GM13977 (cell line): ENCODE measurements at places on chromosomes 2 and 18.

GRCh38 chr2:83196225-83196624 is 1262.9 kb downstream of the SUCLG1 start:
- no peak for DNase-seq

GRCh38 chr2:130335226-130335625 is 7.5 kb upstream of the IMP4 start:
- no peak for DNase-seq

DNA sequence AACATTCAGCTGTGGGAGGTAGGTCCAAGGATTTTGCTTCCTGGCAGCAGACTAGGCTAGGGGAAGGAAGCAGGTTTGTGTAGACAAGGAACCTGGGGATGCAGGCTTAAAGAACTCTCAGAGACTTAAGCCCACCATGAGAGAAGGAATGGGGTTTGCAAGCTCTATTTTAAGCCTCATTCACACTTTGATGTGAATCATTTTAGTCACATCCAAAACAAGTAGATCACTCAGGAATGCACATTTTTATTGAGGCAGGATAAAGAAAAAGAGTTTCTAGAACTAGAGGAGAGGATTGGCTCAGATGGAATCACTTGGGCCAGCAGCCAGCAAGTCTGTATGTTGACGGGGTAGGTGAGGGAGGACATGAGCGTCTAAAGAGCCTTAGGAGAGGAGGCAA is 3.3 kb upstream of the NAPG start:
- DNase-seq, result no peak

DNA sequence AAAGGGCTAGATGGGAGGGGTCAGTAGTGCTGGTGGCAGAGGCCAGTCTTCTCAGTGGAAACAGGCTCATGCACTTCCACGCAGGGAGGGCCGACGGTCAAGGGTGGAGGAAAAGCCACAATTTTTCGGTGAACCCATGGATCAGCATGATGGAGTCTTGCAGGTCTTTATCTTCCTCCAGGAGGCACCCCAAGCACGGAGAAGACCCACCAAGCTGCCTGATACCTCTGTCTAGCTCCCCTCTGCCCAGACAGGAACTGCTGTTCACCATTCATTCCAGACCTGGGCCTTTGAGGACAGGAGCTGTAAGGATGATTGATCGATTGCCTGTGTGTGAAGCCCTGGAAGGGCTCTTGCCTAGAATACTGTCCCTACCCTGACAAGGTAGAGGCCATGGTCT is 2.8 kb upstream of the LRRFIP1 start:
- DNase-seq, result peak; percentile 61

DNA sequence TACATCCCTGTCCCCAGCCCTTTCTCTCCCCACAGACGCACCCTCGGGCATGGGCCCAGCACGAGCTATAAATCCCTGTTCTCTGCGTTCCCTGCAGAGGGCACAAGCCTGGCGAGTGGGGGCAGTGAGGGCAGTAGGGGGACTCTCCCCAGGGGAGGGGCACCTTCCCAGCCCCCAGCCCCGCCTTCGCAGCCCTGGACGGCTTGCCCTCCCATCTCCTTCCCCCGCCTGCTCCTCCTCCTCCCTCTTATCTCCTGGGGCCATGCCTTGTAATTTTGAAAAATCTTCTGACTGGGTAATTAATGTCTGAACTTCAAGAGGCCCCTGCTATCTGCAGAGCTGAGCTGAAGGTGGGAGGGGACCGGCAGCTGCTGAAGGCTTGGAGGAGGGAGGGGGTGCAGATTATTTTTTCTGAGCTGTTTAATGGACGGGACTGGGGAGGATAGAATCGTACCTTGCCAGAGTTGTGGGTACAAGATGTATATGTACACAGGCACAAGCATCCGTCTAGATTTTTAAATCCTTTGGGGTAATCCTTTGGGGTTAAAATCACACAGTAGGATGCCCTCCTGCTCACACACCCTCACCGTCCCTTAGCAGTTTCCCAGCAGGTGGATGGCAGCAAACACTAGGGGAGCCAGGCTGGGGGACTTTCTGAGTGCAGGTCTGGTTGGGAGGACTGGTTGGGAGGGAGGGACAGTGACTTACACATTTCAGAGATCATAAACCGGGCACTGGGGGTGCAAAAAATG is 121.9 kb downstream of the SMAD7 start:
- no peak for DNase-seq

DNA sequence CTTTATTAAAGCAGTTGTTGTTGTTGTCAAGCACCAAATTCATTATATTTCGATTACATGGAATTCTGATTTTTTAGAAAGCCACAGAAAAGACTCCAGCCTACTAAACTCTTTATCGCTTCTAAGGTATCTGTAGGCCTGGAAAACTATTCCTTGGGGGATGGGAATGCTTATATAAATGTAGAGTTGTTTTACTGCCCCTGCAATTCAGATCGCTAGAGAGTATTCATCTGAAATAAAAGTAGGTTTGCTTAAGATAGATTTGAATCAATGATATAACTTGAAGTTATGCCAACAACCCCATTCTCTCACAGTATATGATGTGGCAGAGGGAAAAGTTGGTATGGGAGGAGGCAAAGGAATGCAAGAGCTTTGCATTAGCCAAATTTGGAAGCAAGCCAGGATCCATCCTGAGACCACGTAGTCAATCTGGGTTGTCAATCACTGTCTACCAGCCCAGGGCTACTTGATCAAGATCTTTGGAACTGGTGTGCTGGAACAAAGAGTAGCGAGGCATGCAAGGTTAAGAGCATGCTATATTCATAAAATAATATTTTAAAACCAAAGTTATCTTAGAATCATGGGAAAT is 95.9 kb downstream of the LYPD6B start:
- no peak for DNase-seq

- no peak for DNase-seq
These were observed 10.6 kb downstream of the ZFP36L2 start for GRCh38 chr2:43215673-43216255.

DNA sequence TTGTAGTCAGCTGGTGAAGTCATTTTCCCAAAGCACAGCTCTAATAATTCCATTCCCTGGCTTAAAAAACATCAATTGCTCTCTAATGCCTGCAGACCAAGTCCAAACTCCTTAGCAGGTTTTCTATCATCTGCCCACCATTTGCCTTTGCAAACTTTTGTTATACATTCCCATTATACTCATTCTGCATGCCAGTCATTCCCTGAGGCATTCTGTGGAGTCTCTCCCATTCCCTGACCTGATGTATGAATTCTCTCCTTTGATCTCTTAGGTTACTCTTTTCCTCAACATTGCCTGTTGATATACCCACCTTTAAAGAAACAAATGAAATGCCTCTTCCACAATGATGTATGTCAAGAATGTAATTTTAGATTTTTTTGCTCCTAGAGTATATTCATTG is 852.0 kb upstream of the FSHR start:
- DNase-seq, result no peak

DNA sequence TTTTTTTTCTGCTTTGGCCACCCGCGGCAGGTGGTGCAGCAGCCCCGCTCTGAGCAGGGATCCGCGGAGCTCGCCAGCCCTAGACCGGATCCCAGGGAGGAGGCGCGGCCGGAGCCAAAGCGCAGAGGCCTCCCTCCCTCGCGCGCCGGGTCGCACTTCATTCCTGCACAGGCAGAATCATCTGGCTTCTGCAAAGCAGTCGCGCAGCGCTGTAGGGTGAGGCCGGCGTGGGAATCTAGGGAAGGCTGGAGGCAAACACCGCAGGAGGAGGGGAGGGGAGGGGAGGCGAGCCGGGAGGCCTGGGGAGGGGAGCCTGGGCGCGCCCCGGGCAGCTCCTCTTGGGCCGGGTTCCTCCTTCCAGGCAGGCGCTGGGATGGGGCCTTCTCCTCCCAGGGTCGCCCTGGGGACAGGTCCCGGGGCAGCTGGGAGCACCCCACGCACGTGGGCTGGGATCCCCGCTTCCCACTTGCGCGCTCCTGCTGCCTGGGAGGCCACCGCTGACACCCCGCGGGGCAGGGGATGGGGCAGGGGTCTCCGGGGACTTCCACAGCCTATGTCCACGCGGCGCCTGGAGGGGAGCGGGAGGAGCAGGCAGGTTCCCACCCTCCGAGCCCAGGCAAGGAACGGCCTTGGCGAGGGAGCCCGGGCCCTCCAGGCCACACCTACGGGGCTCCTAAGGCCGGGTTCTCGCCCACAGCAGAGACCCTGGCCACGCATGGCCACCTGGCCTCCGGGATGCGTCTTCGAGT is 45.0 kb downstream of the MBP start:
- DNase-seq, result no peak

- DNase-seq, result no peak
These were observed 41.3 kb downstream of the TMEM18 start for GRCh38 chr2:635687-636621.

- no peak for DNase-seq
These were observed 60.5 kb upstream of the PXDN start for GRCh38 chr2:1804865-1805264.

- no peak for DNase-seq
These were observed 10.6 kb upstream of the BIN1 start for GRCh38 chr2:127117603-127118002.

GRCh38 chr18:47274961-47275360 is 23.5 kb upstream of the SKOR2 start:
- DNase-seq, result no peak
